Gastroesophageal sphincter (tissue), 4 donors: ENCODE measurements at places on chromosomes 3 and 15.

DNA sequence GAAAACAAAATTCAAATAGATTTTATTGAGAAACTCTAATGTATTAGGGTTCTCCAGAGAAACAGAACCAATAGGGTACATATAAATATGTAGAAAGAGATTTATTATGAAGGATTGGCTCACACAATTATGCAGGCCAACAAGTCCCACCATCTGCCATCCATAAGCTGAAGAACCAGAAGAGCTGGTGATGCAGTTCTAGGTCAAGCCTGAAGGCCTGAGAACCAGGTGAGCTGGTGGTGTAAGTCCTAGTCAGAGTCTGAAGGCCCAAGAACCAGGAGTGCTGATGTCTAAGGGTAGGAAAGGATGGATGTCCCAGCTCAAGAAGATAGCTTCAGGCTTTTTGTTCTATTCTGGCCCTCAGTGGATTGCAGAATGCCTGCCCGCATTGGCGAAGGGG, 2.6 kb upstream of the NFKBIZ start:
- ATAC-seq, result no peak

GRCh38 chr3:50592568-50592967, 19.0 kb downstream of the CISH start:
- no peak for ATAC-seq

DNA sequence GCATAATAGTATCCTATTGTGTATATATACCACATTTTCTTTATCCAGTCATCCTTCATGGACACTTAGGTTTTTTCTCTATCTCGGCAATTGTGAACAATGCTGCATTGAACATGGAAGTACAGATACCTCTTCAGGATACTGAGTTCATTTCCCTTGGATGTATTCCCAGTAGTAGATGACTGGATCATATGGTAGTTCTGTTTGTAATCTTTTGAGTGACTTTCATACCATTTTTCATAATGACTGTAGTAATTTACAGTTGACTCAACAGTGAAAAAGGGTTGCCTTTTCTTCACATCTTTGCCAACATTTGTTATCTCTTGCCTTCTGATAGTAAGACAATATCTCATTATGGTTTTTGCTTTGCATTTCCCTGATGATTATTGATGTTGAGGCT, 21.8 kb downstream of the MYH15 start:
- no peak for ATAC-seq

GRCh38 chr3:134277066-134277660, 26.5 kb upstream of the RYK start:
- no peak for ATAC-seq

DNA sequence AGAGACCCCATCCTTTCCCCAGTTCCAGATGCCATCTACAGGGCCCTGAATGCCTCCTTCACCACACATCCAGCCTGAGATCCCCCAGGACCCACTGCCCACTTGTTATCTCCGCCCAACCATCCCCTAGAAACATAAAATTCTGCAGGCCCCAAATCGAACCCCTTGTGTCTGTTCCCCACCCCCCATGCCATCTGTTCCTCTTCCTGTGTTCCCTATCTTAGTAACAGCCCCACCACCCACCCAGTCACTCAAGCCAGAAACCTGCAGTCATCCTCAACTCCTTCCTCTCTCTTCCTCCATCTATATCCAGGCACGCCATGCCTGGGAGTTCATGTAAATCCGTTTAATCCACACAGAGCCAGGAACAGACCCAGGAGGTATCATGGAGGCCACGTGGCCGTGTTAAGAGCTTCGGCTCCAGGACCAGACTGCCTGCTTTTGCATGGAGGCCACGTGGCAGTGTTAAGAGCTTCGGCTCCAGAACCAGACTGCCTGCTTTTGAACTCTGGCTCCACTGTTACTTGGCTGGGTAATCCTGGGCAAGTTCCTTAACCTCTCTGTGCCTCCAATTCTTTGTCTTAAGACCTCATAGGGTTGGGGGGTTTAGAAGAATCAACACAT, 4.8 kb downstream of the CSRNP1 start:
- no peak for ATAC-seq

- no peak for ATAC-seq
Observed at GRCh38 chr15:82950746-82951370, 1.7 kb downstream of the HOMER2 start.
